ENCODE measurements at places on chromosomes 7 and 10.

GRCh38 chr7:111256391-111256790 is 165.5 kb downstream of the LRRN3 start:
- DNase-seq = no peak

- no peak for DNase-seq
Observed at GRCh38 chr7:152709287-152710152, 33.6 kb upstream of the XRCC2 start.

- no peak for DNase-seq
Observed at GRCh38 chr7:24025094-24025493, 258.9 kb upstream of the NPY start.

GRCh38 chr10:43197834-43198681 is 59.8 kb downstream of the CSGALNACT2 start:
- no peak for DNase-seq

DNA sequence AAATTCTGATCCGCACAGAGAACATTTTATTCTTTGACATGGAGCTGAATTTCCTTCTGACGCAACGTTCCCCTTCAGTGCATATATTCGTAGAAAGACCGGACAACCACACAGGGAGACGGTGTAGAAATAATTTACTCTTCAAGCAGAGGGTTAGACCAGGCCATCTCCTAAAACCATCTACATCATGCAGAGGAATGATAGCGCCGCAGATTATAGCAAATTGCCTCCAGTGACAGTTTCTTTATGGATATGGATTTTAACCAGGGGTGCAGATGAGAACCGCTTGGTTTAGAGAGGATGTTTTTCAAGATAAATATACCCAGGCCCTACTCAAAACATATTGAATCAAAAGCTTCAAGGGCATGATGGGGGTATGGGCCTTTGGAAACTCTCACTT is 759.3 kb upstream of the AUTS2 start:
- no peak for DNase-seq

GRCh38 chr10:133079836-133080682 is 7.7 kb upstream of the ADGRA1 start:
- DNase-seq = no peak

DNA sequence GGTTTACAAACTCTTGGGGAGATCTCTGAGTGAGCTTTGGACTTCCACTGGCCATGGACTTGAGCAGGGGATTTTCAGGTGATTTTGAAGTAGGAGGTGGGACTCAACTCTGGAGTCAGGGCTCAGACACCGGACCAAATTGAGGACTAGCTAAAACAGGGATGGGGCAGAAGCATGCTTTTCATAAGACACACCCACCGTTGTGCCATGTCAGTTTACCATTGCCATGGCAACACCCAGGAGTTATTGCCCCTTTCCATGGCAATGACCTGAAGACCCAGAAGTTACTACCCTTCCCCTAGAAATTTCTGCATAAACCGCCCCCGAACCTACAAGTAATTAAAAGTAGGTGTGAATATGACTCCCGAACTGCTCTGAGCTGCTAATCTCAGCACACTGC is 320.7 kb downstream of the GRID1 start:
- DNase-seq = no peak

- DNase-seq = no peak
Observed at GRCh38 chr7:26535483-26536007, 243.9 kb downstream of the SNX10 start.

DNA sequence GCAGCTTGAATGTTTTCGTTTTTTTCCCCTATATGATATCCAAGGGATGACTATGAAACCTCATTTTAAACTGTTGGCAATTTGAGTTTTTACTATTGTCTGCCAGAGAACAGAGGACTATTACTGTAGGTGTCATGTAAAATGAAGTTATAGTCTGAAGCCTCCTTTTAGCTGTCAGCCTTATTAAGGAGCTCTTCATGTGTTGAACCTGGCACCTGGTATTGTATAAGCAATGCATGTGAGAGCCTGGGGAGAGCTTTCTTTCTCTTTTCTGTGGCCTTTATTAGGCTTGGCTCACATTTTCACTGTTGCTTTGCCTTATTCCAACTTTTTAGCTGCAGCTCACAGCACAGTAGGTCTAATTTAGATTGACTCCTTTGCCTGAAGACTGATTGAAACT is 119.1 kb upstream of the FOXP2 start:
- no peak for DNase-seq

- DNase-seq = no peak
Observed at GRCh38 chr7:77812290-77812685, 13.7 kb downstream of the PHTF2 start.

- DNase-seq = no peak
Observed at GRCh38 chr7:55120501-55121198, 101.8 kb downstream of the EGFR start.

- no peak for DNase-seq
Observed at GRCh38 chr7:33444511-33444910, 315.1 kb downstream of the BBS9 start.

- DNase-seq = no peak
Observed at GRCh38 chr10:69963178-69963834, 89.3 kb upstream of the MACROH2A2 start.

DNA sequence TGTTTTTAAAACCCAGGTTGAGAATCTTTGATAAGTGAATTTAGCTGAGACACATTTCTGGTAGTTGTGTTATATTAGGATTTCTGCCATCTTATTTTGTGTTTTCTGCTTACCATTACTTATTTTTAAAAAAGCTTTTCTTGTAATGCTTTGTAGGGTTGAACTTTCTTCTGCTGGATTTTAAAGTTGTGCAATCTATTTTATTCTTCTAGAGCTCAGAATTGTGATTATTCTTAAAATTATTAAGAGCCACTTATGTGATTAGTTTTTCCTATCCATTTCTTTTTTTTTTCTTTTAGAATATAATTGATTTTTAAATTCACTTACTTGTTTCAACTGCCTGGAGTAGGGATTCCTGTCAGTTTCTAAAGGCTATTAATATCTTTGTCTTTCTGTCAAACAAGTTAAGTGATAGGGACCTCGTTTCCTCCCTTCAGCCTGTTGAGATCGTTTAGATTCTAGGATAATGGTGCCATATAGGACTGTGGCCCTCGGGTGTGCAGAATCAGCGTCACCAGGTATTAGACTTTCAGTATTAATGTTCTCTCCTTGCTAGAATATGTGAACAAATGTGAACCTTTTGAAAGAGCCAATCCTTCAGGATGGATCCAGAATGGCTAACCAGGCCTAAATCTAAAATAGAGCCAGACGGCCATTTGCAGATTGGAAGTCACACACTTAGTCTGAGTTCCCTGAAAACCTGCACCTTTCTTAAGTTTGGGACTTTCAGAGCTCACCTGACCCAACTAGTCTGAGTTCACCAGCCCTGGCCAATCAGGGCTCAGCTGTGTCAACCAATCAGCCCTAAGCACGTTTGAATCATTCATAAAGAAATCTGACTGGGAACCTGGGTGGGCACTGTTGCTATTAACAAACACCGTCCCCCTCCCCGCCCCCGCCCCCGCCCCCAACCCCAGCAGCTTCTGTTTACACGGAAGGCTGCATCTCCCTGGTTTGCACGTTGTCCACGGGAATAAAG is 26.2 kb downstream of the CUX1 start:
- no peak for DNase-seq

DNA sequence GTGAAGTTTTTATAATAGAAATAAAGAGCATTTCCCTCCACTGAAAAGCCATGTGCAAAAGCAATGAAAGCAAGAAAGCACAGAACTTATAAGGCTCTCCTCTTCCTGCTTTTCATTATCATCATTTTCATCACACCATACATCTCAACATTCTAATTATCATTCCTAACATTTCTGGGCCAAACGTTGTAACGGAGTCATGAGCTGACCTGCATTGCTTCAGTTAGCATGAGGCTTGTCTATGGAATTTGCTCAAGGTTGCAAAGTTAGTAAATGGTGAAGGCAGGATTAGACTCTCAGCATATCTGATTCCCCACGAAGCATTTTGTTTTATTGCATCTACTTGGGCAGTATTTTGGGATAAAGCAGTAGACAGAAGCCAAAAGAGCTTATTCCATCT is 11.4 kb downstream of the SCIN start:
- no peak for DNase-seq

DNA sequence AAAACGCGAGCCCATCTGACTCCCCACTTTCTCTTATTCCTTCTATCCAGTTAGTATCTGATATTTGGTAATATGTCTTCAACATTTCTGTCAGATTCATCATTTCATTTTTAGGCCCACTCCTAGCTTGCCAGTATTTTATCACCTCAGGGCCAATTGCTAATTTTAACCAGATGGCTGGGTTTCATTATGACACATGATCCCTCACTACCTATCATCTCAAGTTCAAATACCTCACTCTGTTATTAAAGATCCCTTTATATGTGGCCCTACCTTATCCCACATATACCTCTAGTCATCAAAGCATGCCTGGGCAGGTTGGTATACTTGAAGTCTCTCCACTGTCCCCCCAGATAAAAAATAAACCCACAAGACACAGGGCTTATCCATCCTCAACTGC is 104.9 kb downstream of the RNLS start:
- DNase-seq = no peak

GRCh38 chr7:129950933-129951225 is 1.9 kb downstream of the UBE2H start:
- DNase-seq = no peak

DNA sequence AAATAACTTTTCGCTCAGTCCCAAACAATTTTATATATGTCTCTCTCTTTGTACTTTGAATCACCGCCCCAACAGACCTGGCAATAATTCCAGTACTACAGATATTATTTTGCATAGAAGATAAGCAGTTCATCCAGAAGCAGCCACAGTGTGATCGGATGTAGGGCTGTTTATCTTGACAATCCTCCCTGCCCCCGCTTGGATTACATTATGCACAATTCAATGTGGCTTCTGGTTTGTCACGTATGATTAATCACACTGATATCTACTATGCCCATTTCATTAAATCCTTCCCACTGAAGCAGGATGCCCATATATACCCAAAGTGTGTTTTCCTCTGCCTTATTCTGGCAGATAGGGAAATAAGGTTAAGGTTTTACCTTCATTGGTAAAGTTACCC is 115.2 kb downstream of the PDE1C start:
- DNase-seq = no peak

DNA sequence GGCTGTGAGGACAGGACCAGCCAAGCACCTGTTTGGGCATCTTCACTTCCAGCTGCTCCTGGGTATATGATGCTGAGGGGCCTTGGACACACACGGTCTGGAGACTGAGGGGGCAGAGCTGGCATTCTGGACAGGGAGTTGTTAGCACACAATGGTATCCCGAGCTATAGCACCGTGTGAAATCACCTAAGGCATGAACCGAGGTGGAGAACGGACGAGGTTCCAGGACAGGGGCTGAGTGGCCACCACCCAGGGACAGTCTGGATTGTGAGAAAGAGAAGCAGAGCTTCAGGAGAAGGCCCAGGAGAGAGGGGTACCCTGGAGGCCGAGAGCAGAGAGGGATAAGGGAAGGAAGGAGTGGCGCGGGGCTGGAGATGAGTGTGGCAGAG is 571.8 kb downstream of the TCERG1L start:
- no peak for DNase-seq

- DNase-seq = no peak
Observed at GRCh38 chr7:42452356-42452755, 215.3 kb upstream of the GLI3 start.

DNA sequence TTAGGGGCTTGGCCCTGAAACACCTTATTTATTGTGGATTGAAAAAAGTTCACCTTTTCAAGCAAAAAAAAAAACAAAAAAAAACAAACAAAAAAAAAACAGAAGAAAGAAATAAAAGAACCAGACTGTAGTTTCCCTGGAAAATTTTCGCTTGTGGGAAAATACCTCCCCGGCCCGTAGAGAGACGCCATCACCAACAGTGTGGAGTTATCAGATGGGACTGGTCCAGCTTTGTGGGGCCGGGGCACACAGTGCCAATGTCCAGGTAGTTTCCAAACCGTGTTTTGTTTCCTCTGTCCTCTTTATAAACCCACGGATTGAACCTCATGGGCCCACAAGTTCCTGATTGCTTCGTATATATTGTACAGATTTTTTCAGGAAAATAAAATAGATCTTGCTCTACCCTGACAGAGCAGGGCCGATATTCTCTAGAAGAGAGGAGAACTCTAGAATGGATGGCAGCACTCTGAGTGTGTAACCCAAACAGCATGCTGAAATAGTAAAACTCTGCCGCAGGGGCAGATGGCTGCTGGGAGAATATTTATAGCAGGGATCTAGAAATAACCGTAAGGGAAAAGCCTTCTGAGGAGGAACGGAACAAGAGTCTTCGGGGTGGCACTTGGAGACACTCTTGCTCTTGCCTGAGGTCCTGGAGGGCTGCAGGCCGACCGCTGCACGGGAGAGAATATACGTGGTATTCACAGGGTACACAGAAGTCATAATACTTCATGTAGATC is 241.0 kb downstream of the FRMD4A start:
- no peak for DNase-seq

GRCh38 chr10:80520661-80521470 is 16.8 kb upstream of the SH2D4B start:
- DNase-seq = no peak

DNA sequence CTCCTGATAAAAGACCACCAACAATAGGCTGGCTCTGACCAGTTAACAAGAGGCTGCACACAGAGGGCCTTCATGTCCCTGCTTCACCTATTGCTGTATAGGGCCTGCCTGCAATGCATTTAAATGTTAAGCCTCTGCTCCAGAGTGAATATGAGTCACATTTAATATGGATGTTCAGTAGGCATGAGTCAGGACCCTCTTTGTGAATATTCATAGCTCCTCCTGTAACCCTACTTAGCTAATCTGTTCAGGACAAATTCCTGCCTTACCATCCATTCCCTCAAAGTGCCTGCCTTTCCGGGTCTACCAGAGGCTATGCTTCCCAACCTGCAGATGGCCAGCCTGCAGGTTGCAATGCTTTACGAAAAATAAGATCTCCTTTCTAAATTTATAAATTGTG is 32.5 kb downstream of the ARHGAP22 start:
- no peak for DNase-seq

DNA sequence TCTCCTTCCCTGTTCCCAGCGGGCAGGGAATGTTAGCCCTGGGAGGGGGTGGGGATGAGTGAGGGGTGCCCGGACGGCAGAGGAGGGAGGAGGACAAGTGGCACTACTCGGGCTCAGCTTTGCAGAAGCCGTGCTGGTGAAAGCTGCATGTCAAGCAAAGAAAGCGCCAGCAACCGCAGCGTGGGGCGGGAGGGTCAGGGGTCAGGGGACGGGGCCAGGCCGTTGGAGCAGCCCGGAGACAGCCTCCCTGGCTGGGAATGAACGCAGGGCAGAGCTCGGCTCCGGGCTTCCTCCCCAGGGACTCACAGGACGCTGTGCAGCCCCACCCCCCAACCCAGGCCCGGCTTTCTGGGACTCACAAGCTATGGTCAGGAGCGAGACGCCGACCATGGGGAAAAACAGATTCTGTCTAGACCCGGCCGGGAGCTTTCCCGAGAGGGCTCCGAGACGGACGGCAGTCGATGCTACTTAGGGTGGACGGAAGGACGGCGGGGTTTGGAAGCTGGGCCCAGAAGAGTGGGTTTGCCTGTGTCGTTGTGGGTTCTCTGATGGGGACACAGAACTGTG is 113.4 kb downstream of the VIPR2 start:
- DNase-seq = no peak

DNA sequence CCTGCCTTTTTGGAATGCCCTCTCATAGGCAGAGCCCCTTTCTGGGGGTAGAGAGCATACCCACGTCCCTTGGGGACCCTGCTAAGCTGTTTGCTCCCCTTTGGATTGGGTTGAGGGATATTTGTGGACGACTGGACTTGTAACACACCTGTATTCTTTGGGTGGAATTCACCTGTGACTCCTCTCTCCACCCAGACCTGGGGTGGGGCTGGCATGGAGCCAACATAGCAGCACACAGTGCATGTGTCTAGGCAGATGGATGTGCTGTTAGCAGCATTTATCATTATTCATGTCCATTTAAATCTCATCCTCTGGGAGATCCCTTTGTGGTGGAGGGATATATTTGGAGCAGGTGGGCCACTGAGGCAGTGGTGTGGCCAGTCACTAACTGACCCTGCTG is 51.0 kb downstream of the CDH23 start:
- no peak for DNase-seq
